Effector CD4-positive, alpha-beta T cell (primary cell): ENCODE measurements at places on chromosomes 3 and 15.

- no peak for DNase-seq
Measured at GRCh38 chr3:104411757-104412156, 955.0 kb upstream of the ALCAM start.

DNA sequence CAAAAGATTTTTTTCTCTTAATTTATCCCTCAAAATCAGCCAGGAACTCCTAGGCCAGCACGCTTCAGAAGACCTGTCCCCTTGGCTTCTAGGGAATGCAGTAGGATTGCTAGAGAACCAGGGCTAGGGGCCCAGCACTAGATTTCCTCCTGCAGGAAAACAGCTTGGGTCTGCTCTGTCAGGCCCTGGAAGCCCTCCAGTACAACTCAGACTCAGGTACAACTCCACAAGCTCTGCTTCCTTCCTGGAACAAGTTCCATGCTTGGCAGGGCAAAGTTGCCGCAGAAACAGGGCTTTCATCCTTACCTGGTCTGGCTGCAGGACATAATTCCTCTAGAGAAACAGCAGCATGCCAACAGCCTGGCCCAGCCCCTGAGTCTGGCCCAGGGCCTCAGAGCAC lies 96.1 kb upstream of the CTNNB1 start:
- no peak for DNase-seq

DNA sequence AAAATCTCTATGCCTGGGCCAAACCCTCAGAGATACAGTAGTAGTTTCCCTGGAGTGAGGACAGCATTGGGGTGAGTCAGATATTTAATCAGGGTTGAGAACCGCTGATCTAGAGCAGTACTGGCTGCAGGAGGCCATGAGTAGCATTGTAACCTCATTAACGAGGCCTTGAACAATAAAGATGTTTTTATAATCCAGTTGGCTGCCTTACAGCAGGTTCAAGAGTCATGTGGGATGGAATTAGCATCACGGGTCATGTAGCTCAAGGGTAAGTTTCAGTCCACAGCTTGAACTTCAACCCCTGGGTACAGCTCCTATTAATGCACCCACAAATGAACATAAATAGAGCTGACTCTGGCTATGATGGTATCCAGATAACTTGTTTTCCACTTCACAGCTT lies 5.1 kb downstream of the HPS3 start:
- DNase-seq = no peak

- no peak for DNase-seq
Measured at GRCh38 chr15:31402511-31403056, 75.9 kb downstream of the KLF13 start.

GRCh38 chr3:67559029-67559605 lies 95.3 kb downstream of the SUCLG2 start:
- no peak for DNase-seq

DNA sequence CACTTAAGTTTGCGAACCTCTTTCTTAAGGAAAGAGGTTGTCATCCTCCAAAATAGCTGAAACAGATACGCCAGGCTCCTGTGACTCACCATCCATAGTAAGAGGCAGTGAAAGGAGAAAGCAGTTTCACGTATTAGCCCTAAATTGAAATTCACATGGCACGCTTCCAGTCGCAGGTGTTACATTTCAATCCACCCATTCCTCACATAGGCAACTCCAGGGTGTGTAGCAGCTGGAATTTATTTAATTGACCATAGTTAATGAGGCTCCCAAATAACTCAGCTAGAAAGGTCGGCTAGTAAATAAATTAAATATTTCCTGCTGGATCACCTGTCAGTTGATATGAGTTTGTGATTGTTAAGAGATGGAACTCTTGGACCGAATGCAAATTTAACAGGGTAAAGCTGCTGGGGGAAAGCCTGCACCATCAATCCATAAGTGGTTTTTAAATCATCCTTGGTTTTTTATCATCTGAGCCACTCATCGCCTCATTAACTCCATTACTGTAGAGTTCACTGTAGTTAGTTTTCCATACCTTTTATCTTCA lies 19.6 kb downstream of the NSUN3 start:
- DNase-seq = no peak

DNA sequence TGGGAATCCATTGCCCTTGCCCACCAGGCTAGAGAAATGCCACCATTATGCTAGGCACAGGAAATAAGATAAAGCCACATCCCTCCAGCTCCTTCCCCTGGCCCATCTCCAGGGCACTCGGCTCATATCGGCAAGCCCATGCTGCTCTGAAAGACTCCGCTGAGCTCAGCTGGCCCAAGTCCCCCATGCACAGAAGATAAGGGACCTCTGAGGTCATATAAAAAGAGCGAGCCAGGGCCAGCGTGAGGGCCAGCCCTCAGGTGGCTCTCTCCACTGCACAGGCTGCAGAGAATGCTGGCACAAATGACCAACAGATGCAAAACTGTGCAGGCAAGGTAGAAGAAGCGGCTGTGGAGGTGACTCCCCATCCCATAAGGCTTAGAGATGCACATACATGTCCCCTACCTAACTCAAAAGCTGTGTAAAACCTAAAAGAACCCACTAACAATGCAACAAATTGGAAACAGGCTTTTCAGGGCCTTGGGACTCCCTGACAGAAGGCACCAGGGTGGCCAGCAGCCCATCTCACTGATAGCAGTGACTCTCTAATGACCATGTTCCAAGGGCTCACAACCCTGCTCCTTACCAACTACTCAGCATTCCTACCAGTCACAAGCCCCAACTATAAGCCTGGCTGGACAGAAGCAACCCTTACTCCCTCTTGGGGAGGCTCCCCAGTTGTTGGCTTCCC lies 3.0 kb downstream of the RAB6B start:
- no peak for DNase-seq

DNA sequence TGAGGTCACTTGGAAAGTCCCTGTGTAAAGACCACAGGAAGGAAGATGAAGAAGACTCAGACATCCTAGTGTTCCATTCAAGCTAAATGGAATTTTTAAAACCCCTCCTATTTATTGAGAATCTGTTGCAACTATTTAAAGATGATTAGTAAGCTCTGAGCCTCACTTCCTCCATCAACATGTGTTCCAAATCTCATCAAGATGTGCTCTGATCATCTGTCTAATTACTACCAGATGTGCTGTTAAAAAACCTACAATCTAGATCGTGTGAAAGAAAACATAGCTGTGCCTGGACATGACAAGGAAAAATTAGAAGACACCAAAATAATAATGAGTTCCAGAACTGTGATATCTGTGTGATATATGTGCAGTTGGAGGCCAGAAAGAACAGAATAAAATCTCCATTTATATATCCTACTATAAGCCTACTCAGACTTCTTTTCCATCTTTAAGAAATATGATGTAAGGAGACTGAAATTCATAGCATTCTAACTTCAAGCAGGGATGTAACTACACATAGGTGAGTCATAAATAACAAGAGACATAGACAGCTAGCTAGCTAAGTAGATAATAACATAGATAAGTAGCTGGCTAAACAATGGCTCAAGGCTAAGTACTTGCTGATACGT lies 7.8 kb downstream of the XPC start:
- DNase-seq = no peak

DNA sequence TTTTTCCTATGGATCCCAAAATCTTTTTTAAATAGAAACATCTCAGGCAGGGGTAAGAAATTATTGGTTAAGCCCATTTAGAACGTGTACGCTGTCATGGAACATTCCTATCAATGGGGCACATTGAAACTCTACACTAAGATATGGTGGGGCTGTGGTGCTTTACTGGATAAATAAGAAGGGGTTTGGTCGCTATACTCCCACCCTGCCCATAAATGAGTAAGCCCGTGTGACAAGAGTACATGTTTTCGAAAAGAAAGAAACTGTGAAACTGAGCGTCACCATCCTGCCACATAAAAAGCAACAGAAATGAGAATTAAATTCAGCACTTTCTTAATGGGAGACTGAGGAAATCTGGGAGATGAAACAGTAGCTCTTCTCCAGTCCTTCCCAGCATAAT lies 929.7 kb upstream of the CFAP20DC start:
- DNase-seq = no peak

DNA sequence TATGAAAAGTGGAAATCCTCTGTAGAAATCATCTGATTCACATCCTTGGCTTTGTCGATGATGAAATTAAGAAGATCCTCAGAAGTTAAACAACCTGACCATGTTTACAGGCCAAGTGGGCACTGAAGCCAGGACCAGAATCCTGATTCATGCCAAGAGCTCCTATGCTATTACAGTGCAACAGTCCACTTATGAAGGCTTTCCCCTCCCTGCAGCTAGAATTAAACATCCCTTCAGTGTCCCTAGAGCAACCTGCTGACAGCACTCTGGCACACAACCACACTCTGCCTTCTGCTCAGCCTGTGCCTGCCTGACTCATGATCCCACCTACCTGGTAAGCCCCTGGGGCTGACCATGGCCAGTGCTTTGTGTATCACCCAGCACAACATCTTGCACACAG lies 33.8 kb downstream of the TXNRD3 start:
- DNase-seq = no peak

DNA sequence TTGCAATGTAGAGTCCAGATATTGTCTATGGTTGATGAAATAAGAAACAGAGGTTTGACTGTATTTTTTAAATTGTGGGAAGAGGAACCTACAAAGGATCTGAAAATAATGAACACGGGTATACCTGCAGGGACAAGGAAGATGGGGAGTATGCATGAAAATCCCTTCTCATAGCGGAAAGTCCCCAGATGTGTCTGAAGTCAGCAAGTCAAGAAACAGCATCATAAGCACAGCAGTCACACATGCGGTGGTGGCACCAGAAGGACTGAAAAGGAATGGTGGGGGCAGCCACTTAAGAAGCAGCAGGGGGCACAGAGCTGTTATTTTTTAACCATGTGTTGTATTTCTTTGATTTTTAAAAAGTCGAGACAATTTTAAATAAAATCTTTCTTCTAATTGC lies 4.7 kb downstream of the MRPS11 start:
- DNase-seq = no peak

DNA sequence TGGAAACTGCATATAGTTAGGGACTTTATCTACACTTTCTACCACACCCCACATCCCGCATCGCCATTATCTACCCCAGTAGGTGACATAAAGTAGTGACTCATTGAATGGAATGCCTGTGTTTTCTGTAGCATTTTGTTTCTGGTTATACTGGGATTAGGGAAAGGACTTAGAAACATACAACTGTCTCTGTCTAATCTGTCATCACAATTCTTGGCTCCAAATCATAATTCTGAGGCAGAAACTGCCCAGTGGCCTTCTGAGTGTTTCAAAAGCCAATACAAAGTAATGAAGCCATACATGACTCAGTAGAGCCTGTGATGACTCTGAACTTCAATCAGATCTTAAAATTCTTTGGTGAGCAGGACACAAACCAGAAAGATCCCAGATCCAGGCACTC lies 115.7 kb upstream of the CHRM5 start:
- no peak for DNase-seq

DNA sequence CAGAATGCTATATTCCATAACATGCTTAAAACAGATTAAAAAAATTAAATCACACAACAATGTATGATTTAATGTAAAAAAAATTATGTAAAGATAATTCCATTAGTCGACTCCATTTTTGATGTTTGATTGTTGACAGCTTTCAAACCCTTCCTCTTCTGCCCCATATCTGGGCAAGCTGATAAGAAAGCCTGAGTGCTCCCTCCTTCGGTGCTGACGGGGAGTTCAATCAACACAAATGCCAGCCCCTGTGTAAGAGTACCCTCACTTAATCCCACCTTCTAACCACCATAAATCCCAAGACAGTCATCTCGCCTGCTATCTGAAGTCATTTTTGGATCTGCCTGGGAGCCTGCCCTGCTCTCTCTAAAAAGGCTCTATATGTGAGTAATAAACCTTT lies 59.8 kb upstream of the IP6K2 start:
- no peak for DNase-seq

- DNase-seq = no peak
Measured at GRCh38 chr3:151159806-151160205, 43.2 kb downstream of the GPR171 start.

DNA sequence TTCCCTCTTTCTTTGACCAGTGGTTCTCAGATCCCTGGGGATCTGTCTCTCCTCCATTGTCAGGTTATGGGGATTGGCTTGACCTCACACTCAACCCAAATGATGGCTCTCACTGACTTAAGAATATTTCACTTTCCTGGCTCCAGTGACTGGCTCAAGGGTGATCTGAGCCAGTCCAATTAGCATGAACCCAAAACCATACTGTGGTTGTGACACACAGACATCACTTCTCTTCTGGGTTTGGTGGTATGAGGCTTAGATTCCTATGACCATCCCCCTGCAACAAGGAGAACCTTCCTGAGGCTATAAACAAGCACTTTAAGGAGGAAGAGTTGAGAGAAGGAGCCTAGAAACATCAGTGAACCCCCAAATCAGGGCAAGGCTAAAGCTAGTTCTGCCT lies 85.8 kb downstream of the KCNAB1 start:
- no peak for DNase-seq

- no peak for DNase-seq
Measured at GRCh38 chr15:95025924-95026728, 794.8 kb downstream of the MCTP2 start.

- DNase-seq = no peak
Measured at GRCh38 chr15:79190093-79190492, 92.4 kb upstream of the ANKRD34C start.

- no peak for DNase-seq
Measured at GRCh38 chr3:195796795-195797194, 14.9 kb downstream of the MUC4 start.

DNA sequence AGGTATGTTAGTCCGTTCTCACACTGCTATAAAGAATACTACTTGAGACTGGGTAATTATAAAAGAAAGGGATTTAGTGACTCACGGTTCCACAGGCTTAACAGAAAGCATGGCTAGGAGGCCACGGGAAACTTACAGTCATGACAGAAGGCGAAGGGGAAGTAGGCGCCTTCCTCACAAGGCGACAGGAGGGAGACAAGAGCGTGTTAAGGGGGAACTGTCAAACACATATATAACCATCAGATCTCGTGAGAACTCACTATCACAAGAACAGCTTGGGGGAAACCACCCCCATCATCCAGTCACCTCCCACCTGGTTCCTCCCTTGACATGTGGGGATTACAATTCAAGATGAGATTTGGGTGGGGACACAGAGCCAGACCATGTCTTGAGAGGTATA lies 30.4 kb downstream of the SPRED1 start:
- no peak for DNase-seq

- DNase-seq = no peak
Measured at GRCh38 chr15:72302955-72303354, 17.0 kb downstream of the CELF6 start.

DNA sequence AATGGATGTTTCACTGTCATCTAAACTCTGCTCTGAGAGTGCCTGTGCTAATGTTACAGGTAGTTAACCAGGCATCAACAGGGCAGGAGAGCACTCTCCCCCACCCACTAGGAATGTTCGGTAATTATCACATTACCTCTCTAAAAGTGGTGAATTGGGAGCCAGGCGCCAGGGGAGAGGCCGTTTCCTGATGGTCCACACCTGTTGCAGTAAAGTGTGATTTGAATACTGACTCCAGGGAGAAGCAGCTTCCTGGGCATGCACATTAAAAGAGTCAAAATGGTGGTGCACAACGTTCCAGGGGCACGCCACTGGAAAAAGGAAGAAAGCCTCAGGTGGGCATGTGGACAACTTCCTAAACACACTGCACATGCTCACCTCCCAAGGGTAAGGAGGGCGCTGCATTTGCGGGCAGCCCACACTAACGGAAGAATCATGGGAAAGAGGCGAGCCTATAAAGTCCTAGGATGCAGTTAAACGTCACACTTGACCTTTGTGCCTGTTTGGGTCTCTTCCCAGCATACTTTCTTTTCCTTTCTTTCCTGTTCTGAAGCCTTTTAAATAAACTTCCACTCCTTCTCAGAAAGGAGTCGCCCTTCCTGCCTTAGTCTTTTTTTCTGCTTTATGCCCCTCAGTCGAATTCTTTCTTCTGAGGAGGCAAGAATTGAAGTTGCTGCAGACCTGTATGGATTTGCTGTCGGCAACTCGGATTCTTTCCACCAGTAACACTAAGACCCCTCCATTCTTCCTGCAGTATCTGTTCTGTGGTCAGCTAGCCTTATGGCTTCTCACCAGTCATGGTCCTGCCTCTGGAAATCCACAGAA lies 28.9 kb upstream of the GPD1L start:
- no peak for DNase-seq
